CD4-positive, alpha-beta T cell treated with Interleukin-12 subunit alpha and Interleukin-12 subunit beta, for 1 hour (primary cell): ENCODE measurements at places on chromosomes 12 and 14.

DNA sequence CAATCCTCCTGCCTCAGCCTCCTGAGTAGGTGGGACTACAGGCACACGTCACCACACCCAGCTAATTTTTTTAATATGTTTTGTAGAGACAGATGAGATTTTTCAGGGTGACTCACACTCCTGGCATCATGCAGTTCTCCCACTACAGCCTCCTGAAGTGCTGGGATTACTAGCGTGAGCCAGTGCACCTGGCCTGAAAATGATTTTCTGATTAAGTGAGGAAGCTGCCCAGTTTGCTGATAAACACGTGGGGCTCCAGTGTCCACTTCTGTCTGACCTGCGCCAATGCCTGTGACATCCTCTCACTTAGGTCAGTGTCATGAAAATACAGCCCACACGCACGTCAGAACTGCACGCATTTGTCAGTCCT lies 37.0 kb upstream of the SFSWAP start:
- no peak for DNase-seq

GRCh38 chr12:20601668-20602280 lies 93.4 kb upstream of the SLCO1C1 start:
- DNase-seq: no peak

- DNase-seq: no peak
Observed at GRCh38 chr12:71900091-71900490, 38.6 kb upstream of the TPH2 start.

DNA sequence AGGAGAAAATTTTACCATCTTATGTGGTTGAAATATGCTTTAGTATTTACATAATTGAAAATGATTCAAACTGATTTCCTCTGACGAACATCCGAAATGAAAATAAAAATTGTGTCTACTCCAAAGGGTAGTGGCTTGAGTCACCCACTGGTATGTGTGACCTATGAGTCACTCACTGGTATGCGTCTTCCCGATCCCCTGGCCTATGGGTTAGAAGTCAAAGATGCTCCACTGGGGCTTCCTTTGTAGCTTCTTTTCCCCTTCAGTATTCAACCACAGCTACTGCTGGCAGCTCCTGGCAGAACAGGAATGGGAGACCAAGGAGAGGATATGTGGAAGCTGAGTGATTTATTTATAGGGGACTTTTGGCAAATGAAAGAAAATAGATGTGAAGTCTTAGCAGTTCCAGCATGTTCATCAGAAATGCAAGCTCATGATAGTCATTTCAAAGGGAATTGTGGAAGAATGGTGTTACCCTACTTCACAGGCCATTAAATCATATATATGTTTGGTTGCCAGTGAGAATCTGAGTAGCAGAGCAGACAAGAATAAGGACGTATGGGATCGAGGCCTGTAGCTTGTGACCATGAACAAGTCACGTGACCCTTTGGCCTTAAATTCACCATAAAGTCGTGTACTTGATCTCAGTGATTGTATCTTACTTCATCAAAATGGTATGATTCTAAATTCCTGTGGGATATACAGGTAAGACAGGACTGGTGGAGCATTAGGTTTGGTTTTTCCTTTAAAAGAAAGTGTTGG lies 108.3 kb downstream of the CRADD start:
- peak; percentile 30 for DNase-seq

DNA sequence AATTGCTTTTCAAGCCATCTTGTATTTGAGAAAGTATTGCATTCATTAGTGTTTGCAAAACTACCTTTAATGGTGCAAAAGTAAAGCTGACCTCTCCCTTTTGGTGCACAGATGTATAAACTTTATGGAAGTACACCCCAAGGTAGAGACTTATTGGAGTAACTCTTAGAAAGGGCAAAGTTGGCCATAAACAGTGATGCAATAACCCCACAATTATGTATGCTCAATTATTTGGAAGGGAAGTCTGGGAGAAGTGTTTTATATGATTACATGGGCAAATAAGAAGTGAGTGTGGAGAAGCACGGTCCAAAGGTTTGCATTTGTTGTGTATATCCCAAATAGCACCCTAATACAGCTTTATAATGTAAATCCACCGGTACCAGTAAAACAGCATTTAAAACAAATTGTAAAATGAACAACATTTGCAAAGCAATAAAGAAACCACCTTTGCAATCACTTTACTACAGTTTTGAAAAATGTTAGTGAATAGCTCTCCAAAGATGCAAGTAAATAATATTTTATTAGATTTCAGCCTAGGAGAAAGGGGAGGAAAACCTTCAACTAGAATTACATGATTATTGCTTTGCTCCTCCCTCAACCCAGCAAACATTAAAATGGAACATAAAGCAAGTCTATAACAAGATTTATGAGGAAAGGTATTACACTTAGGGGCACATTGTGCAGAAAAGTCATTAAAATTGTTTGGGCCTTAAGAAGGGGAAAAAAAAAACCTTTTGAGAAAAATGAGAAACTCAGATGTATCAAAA lies 70.5 kb downstream of the HMGA2 start:
- DNase-seq: no peak

DNA sequence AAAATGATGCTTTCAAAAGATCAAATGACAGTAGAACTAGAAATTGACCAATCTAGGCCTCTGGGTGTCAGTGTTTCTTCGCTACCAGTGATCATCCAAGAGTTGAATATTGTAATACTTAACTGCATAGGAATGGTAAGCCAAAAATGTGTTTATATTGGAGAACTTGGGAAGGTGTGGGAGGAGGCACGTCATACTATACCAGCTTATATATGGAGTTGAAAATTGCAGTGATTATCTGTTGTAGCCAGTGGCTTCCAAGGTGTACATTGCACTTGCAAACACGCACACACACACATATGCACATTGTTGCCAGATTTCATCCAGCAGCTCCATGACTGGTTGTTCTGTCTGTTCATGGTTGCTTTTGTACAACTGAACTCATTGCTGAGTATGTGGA lies 36.1 kb downstream of the EID3 start:
- no peak for DNase-seq

DNA sequence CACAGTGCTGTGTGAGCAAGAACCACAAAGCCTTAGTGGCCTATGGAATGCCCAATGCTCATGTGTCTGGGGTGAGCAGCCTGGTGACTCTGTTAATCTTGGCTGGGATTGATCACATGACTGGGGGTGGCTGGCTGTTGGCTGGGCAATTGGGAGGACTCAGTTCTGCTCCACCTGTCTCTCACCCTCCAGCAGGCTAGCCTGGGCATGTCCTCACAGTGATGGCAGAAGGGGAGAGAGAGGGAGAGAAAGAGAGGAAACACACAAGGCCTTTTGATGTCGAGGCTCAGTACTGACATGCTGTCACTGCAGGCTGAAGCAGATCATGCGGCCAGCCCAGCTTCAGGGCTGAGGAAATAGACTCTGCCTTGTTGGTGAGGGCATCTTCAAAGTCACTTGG lies 136.8 kb downstream of the TBX5 start:
- DNase-seq: no peak

DNA sequence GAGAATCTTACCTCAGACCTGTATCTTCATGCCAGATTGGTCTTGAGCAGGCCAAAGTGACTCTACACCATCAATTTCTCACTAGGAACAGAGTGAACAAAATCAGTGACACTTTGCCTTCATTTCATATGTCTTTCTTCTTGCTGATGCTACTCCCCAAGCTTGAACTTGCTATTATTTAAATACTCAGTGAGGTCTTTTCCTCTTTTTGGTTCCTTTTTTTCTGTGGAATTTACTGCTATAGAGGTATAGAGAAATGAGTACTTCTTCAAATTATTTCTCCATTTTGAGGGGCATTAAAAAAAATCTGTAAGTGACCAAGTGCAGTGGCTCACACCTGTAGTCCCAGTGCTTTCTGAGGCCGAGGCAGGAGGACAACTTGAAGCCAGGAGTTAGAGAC lies at the start of gene GPR33:
Gene GPR33, minus strand, starts transcription at position 154 of the 400 bp plus-strand sequence. CDS start 4,074 bp downstream, outside the sequence.
- DNase-seq: no peak

DNA sequence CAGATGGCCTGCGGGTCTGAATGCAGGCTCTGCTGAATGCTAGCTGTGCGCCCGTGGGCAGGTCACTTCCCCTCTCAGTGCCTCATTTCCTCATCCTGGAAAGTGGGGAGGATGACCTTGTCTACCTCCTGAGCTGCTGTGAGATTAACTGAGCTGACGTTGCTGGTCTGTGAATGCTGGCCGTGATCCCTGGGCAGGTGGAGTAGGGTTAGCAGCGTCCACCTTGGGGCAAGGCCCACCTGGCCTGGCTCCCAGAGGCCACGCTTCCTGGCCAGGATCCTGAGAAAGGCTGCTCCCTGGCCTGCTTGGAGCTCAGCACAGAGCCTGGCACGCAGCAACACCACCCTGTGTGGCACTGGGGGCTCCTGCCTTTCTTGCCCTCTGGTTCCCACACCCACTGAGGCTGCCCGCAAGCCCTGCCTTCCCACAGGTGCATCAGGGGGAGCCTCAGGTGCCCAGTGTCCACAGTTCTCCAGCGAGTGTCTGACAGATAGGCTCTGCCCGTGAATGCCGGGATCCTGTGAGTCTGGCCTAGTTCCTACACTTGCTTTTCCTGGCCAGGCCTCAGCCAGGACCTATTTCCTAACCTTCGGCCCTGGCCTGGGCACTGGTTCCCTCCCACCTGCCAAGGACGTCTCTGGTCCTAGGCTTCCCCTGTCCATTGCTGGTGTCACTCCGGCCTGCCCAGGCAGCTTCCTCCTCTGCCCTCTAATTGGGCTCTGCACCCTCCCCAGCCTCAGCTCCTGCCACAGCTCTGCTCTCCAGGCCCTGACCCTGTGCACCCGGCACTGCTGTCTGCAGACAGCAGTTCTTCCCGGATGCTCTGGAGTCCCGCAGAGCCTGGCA lies 37.2 kb upstream of the TDRD9 start:
- no peak for DNase-seq

DNA sequence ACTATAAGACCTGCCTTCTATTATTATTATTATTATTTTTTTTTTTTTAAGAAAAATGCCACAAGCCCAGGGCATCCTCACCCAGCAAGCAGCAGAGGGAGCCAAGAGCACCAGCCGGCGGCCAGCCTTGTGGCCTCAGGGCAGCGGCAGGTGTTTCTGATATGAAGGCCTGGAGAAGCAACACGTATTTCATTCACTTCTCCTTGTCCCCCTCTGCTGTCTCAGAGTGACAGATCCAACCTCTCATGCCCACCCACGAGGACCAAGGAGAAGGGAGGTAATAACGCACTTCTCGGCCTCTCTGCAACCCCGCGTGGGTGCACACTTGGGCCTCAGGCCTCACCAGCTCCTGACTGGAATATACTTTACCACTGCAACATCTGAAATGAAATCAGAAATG lies 25.4 kb downstream of the CDC42BPB start:
- DNase-seq: no peak

DNA sequence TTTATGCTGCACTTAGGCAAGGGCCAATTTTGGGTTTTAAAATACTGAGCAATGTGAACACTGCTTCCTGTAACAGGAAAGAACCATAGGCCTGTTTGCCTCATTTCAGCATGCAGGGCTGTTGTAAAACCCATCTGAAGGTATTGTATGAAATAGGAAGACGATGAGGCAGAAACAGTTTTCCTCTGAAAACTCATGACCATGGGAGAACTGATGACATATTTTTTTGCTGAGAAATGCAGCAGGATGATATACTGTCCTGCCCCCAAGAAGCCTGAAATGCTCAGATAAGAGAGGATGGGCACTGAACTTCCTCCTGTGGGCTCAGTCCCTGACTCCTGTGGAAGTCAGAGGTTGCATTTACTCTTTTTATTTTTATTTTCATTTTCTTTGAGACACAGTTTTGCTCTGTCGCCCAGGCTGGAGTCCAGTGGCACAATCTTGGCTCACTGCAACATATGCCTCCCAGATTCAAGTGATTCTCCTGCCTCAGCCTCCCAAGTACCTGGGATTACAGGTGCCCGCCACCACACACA lies 17.4 kb downstream of the PYGL start:
- no peak for DNase-seq

- peak; percentile 17 for DNase-seq
Observed at GRCh38 chr14:60327447-60328331, 78.7 kb downstream of the PPM1A start.

DNA sequence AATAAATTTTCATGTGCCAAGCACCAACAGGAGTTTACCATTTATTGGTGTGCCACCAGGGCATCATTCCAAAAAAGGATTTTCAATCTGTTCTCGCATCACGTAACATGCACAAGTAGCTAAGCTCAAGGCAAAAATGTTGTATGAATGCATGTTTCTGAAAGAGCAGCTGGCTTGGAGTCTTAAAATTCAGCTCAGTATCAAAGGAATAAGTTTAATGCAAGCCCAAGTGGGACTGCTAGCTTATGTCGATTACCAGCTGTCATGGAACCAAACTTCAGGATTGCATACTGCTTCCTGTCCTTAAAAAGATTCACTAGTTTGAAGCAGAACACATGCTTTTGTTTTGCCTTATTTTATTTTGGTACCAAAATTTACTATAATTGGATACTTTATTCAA lies 437.0 kb downstream of the FSCB start:
- no peak for DNase-seq

- no peak for DNase-seq
Observed at GRCh38 chr14:64748521-64748920, 44.3 kb downstream of the PLEKHG3 start.

DNA sequence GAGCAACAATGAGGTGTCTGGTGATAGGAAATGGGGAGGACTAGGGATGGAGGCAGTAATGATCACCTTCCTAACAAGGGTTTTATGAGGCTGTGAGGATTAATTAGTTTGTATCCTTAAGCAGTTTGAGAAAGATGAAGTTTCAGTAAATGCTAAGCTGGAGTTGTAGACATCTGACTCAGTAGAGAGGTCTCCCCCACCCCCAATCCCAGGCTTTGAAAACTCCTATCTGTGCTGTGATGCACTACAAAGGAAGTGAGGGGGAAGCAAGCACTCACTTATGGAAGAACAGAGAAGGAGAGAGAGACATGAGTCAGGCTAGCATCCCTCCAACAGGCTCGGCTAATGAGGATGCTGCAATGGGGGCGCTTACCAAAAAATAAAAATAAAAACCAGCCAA lies 5.5 kb upstream of the BCL11B start:
- no peak for DNase-seq

- peak; percentile 33 for DNase-seq
Observed at GRCh38 chr14:21090194-21090939, 8.1 kb downstream of the ZNF219 start.

DNA sequence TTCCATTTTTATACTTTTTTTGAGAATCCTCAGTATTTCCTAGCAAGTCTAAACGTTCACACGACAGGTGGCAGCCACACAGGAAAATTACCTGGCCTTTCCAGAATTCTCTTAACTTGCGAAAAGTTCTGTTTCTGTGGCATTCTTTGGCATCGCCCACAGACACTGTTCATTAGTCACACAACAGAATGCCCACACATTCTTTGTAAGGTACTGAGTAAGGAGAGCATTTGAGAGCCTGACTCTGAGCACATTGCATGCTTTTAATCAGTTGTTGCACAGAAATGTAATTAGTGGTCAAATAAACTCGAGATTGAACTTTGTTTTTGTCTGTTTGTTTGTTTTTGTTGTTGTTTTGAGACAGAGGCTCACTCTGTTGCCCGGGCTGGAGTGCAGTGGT lies 52.4 kb downstream of the LMNTD1 start:
- no peak for DNase-seq

GRCh38 chr14:79027138-79027537 lies 857.0 kb downstream of the NRXN3 start:
- no peak for DNase-seq
